CD4-positive, CD25-positive, alpha-beta regulatory T cell (primary cell): ENCODE measurements at places on chromosomes 6 and 20. TPM values are rescaled to one million over a fixed set of nuclear protein-coding genes. Genes with fewer than 3 reads are reported as not detected.

Gene SLC17A2
- not detected for polyA plus RNA-seq

Gene XKR7
- not detected for polyA plus RNA-seq

GRCh38 chr6:79702691-79703090, 71.6 kb downstream of the SH3BGRL2 start:
- DNase-seq = no peak

Gene PI3
- not detected for polyA plus RNA-seq

GRCh38 chr20:11158146-11158545, 484.3 kb upstream of the JAG1 start:
- no peak for DNase-seq

Gene TPBG
- polyA plus RNA-seq = not detected

GRCh38 chr6:83068616-83069015, 1.1 kb downstream of the DOP1A start:
- no peak for DNase-seq

- no peak for DNase-seq
These were observed 54.1 kb downstream of the RNASET2 start for GRCh38 chr6:166902211-166902755.

Gene BANF2
- not detected for polyA plus RNA-seq

- no peak for DNase-seq
These were observed 167.8 kb downstream of the CARMIL1 start for GRCh38 chr6:25446830-25447569.

GRCh38 chr6:43770372-43771209, 580 bp downstream of the VEGFA start:
- DNase-seq = peak; percentile 56

Gene DLK2
- polyA plus RNA-seq = 0.87 TPM

DNA sequence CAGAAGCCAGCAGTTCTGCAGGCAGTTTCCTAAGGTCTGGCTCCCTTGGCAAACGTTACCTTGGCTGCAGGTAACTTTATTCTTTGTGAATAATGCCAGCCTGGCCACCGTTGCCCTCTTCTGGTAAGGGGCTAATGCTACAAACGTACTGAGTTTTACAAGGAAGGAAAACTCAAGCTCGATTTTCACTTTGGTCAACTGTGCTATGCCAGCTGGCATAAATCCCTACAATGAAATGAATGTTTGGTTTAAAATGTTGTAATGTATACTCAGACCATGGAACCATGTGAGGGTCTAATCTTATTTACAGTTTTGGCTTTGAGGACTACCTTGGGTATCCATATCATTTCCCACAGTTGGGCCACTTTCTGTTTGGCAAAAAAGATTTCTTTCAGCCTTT, 101.4 kb downstream of the SLX4IP start:
- no peak for DNase-seq

GRCh38 chr6:3402310-3403237, 54.3 kb downstream of the SLC22A23 start:
- DNase-seq = no peak

DNA sequence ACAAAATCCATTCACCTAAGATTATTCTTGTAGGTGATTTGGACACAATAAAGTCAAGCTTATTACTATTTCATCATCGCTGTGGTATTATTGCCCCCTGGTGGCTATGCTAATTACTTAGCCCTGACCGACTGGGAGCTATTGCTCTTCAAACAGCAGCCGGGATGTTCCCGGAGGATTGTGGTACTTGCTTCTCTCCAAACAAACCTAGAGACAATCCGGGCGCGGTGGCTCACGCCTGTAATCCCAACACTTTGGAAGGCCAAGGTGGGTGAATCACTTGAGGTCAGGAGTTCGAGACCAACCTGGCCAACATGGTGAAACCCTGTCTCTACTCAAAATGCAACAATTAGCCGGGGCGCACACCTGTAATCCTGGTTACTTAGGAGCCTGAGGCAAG, 15.4 kb upstream of the STMND1 start:
- peak; percentile 9 for DNase-seq

GRCh38 chr20:60046011-60046413, 87.8 kb downstream of the CDH26 start:
- DNase-seq = no peak

Gene VSX1
- polyA plus RNA-seq = not detected

DNA sequence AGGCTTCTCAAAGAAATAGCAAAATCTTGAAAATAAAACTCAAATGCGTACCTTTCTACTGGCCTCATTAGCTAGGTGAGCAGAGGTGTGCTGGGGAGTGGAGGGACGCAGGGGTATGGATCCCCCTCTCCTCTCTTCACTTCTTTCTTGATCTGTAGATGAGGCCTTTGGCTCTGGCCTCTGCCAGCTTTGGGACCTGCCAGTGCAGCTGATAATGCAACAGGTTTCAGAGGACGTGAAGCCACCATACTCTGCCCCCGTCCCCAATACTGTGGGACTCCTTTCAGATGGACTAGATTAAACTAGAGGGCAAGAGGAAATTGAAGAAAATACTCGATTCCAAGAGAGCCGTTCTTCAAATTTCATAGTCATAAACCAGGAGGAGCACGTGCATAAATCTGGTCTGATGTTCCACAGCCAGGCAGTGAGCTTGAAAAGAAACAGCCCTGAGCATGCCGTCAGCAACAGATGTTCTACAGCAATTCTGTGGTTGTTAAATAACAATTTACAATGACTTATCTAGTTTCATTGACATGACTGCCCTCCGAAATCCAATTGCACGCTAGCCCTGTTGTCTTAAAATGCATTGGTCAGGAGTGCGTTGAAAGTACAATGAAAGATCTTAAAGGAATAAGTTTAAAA, 245.3 kb upstream of the FOXQ1 start:
- DNase-seq = no peak

DNA sequence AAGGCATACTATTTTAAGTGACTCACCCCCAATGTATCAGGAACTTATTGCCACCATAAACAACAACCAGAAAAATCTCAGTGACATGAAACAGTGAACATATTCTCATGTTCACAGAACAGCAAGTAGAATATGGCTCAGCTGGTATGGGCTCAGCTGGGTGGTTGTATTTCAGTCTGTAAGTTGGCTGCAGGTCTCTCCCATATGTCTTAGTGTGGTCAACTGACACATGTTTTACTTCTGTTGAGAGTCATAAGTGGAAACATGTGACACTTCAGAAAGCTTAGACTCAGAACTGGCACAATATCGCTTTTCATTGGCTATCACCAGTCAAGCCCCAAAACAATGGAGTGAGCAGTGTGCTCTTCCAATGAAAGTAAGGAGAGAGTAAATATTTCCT, 574.1 kb downstream of the HAO1 start:
- no peak for DNase-seq

Gene CPNE5
- 0.16 TPM for polyA plus RNA-seq

GRCh38 chr6:142927904-142928303, 17.1 kb downstream of the HIVEP2 start:
- DNase-seq = peak; percentile 51

- no peak for DNase-seq
These were observed 1.9 kb downstream of the HLA-DPA1 start for GRCh38 chr6:33071569-33071968.

Gene LPA
- polyA plus RNA-seq = not detected

Gene ADGRB3
- not detected for polyA plus RNA-seq

GRCh38 chr6:53671111-53671510, 5.6 kb upstream of the KLHL31 start:
- no peak for DNase-seq

Gene OR2H1
- polyA plus RNA-seq = not detected

DNA sequence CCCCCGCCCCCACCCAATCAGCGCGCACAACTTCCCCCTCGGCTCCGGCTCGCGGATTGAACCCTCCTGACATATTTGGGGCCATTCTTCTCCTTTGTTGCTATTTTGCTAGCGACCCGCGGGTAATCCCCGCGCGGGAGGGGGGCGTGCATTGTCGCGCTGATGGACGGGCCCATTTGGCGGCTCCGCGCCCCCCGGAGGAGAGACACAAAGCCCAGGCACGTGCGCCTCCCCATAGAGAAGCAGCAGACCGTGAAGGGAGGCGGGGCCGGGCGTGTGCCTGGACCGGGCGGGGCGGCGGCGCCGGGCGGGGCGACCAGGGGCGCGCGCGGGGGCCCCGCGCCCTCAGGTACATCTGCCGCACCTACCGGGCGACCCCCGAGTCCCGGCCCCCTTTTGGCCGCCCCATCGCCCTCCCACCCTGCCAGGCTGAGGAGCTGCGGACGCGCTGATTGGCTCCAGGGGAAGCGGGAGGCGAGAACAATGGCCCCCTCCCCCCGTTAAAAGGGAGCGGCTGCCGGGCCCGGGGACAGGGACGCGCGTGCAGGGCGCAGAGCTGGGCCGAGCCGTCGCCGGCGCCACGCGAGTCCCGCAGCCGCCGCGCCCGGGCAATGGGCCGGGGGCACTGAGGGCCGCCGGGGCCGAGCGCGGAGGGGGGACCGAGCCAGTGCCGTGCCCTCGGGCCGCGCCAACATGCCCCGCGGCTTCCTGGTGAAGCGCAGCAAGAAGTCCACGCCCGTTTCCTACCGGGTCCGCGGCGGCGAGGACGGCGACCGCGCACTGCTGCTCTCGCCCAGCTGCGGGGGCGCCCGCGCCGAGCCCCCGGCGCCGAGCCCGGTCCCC, at the start of gene INSM1:
INSM1 (plus strand) TSS at position 530 of the 843 bp plus-strand sequence; CDS start at position 694, 164 bp downstream.
- no peak for DNase-seq
